ENCODE measurements at places on chromosomes 6 and 20.

GRCh38 chr6:33297956-33298772 lies 578 bp downstream of the RGL2 start:
- DNase-seq = peak; percentile 72

- peak; percentile 58 for DNase-seq
Measured at GRCh38 chr6:30543821-30544220, 12.5 kb downstream of the GNL1 start.

DNA sequence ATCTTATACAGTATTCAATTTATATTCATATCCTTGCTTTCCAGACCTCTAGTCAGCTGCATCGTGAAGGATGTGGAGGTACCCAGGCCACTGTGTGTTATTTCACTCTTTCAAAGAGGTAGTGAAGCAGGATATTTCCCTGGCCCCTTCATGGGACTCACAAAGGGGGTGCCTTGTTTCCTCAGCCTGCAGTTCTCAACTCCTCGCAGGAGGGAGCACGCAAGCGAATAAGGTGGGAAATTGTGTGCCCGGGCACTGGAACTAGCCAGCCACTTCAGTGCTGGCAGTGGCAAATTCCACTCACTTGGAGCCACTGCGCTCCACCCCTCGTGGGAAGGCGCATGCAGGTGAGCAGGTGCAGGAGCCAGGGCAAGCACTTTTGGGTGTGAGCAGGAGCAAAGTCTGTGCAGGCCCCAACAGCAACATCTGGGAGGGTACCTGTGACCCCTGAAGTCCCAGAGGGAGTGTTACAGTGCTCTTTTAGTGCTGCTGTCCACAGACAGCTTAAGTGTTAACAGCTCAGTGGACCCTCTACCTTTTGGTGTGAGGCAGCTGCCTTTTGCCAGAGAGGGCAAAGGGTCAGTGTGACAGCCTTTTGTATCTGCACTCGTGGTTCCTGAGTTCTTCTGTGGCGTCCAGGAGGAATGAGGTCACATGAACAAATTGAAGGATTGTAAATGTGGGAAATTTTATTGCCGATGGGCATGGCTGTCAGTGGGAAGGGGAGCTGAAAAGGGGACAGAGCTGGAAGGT lies 49.4 kb upstream of the FAM135A start:
- DNase-seq = no peak

- no peak for DNase-seq
Measured at GRCh38 chr20:40449974-40450616, 238.9 kb downstream of the MAFB start.

DNA sequence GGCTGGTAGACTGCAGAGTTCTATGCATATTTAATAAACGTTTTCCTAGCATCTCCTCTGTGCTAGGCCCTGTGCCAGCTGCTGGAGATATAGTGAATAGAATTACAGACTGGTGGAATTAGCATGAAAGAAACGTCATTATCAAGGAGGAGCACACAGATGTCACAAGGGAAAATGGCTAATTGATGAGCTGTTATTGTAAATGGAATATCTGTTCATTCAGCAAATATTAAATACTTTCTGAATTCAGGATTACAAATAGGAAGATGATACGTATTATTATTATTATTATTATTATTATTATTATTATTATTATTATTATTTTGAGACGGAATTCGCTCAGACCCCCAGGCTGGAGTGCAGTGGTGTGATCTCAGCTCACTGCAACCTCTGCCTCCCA lies 1.2 kb downstream of the AAR2 start:
- no peak for DNase-seq

DNA sequence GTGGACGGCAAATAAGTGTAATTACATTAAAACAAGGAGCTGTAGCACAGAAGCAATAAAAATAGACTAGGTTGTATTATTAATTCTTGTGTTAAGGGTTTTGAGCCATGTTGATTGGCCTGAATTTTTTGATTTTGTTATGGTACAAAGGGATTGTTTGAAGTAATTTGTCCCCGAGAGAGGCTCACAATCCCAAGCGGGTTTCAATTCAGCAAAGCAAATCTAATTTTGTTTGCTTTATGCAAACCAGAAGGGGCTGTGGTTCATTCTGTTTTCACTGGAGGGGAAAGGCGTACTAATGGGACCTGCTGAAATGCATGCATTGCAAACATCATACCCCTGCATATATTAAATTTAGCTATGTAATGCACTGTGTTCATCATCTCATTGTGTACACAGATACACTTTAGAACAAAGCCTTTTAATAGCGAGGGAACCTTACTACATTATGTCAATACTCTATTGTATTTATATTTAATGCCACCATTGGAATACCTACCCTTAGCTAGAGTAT lies 379.5 kb upstream of the POU3F2 start:
- no peak for DNase-seq

DNA sequence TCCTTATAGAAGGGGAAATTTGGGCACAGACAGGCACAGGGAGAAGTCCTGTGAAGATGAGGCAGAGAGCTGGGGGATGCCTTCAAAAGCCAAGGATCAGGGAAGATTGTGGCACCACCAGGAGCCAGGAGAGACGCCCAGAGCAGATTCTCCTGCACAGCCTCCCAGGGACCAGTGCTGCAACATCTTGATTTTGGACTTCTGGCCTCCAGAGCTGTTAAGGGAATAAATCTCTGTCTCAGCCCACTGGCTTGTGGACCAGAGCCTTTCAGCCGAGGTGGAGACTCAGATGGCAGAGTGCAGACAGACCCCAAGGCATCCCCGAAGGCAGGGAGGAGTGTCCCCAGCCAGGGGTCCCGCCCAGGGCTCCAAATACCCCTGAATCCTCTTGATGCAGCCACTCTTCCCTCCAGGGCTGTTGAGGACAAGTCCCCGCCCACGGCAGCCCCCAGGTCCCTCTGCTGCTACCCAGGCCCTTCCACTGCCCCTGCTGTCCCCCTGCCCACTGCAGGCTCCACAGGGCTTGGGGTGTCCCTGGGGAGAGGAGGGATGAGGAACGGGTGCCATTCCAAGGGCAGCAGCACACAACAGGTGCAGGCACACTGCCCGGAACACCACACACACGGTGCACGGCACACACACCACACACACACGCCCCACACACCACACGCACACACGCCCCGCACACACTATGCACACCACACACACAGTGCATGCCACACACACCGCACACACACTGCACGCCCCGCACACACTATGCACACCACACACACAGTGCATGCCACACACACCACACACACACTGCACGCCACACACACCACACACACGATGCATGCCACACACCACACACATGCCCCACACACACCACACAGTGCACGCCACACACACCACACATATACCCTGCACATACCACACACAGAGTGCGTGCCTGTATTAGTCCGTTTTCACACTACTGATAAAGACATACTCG lies 311.4 kb downstream of the TAF4 start:
- no peak for DNase-seq

GRCh38 chr6:129637340-129638054 lies 72.5 kb downstream of the ARHGAP18 start:
- no peak for DNase-seq

GRCh38 chr20:34114809-34115208 lies 2.8 kb upstream of the EIF2S2 start:
- no peak for DNase-seq

- no peak for DNase-seq
Measured at GRCh38 chr20:46182276-46183200, 64.4 kb downstream of the CD40 start.

- DNase-seq = no peak
Measured at GRCh38 chr20:14148042-14148441, 152.7 kb downstream of the MACROD2 start.

DNA sequence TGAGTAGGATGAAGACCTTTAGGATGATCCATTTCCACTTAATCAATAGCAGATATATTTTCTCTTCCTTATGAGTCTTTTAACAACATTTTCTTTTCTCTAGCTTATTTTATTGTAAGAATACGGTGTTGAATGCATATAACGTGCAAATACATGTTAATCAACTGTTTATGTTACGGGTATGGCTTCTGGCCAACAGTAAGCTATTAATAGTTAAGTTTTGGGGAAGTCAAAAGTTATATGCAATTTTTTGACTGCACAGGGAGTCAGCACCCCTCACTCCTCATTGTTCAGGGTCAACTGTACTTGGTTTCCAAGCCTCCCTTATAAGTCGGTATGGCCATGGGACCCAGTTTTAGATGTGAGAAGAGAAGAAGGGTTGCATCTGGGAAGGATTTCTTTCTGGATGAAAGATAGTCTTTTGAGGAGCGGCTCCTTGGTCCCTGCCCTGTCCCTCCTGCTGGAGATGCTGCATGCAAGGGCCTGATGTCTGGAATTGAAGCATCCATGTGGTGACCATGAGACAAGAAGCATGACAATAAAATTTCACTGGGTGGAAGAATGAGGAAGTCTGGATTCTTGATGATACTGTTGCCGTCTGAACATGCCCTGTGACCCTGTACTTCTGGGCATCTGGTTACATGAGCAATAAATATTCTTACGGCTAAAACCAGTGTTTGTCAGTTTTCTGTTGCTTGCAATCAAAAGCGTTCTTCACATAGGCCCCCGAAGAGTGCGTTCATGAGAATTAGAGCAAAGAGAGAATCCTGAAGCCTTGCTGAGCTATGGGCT lies 194.7 kb upstream of the PMEPA1 start:
- DNase-seq = no peak

GRCh38 chr6:146887447-146888077 lies 288.8 kb downstream of the ADGB start:
- no peak for DNase-seq

DNA sequence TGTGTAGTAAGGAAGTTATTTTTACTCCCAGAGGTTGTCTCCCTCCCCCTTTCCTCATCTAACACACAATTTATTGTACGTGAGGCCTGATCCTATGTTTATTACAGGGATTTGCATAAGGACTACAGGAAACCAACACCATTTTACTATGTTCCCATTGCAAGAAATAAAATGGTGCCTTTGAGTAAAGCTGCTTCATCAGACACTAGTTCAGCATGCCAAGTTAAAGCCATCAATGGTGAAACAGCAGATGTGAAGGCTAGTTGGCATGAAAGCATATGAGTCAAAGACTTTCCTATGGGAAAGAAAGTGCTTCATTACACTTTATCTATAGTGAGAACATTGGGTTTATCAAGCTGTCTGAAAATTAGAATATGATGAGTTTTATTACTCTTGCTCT lies 543.0 kb downstream of the GRIK2 start:
- no peak for DNase-seq

DNA sequence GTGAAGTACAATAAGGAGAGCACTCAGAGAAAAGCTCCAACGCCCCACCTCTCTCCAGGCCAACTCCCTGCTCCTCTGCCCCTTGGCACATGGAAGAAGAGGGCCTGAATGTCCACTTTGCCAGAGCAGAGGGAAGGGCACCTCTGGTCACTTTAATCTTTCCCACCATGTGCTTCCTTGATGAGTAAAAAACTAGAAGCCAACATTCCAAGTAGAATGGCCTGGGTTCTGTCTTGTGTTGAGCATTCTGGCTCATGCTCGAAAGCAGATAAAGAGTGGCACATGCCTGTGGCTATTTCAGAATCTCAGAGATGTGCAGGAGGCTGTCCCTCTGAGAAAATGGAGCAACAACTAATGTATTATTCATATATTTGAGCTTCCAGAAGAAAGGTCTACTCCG lies 177.4 kb upstream of the PLN start:
- no peak for DNase-seq

Data from central memory CD4-positive, alpha-beta T cell (primary cell).